ENCODE measurements at places on chromosomes 2 and 18.

- no peak for DNase-seq
Observed at GRCh38 chr2:191003405-191004309, 10.3 kb downstream of the STAT1 start.

- no peak for DNase-seq
Observed at GRCh38 chr2:20211420-20211819, 13.5 kb downstream of the SDC1 start.

DNA sequence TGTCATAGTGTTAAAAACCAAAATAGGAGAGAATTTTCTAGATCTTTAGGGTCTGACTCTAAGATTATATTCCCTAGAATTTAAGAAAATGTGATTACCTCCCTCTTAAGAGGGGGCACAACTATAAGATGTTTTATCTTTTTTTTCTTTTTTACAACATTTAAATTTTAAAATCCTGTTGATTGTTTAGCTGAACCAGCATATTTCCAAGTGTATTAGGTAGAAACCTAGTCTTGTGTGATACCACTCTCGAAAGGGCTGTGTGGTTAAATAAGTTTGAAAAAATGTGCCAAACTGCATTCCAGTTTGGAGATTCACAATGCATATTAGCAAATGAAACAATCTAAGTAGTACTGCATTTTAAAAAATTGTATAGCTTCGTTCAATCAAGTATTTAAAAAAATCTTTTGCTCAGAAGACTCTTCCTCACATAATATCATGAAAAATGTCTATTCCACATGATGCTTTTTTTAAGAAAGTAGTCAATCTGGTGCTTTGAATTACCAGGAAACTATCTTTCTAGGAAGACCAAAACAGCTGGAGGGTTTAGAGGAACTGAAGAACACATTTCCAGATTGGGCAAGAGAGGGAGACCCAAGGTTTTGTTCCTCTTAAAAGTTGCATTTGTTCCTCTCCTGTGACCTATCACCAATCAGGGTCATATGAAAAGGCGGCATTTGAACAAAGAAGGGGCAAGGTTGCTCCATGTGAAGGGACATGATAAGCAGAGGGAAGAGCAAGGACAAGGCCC lies 98.8 kb downstream of the DPP4 start:
- DNase-seq, result no peak

GRCh38 chr2:63486861-63487290 lies 101.4 kb downstream of the WDPCP start:
- no peak for DNase-seq

DNA sequence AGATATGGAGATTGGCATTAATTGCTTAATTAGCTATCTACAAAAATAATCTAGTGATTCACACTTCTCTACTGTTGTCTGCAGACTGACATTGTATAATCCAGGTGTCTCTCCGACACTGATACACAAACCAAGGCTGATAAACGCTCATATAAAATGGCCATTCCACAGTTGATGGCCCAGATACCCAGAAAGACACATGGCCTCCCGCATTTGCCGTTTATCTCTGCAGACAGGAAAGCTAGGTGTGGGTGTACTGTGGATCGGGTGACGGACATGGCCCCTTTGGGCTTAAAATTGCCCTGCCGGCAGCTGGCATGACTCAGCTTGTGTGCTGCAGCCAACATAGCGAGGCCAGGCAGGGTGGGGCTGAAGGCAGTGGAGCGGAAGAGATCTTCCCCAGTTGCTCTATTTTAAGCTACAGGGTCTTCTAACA lies 18.5 kb downstream of the PMAIP1 start:
- DNase-seq, result peak; percentile 88

- no peak for DNase-seq
Observed at GRCh38 chr2:214946949-214947348, 137.5 kb upstream of the BARD1 start.

- no peak for DNase-seq
Observed at GRCh38 chr2:101305492-101306078, 2.9 kb downstream of the RNF149 start.

DNA sequence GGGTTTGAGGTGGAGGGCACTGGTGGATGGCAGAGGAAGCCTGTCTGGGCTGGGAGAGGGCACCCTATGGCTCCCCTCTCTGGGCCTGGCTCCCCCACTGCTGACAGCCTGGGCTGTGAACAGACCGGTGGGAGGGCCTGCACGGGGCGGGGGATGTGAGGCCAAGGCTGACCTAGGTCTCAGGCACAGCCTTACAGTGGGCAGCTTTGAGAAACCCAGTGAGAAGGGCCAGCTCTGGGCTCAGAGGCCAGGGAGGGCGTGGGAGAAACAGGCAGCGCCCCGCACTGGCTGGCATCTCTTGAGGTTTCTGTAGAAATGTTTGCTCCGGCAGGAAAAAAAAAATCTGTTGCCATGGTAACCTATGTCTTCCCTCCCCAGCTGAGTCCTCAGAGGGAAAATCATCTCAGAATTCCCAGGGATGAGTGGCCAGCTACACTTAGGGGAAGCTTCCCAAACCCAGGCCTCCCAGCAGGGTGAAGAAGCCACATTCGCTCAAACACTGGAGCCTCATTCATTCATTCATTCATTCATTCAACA lies 71.7 kb upstream of the TAF1B start:
- DNase-seq, result no peak

DNA sequence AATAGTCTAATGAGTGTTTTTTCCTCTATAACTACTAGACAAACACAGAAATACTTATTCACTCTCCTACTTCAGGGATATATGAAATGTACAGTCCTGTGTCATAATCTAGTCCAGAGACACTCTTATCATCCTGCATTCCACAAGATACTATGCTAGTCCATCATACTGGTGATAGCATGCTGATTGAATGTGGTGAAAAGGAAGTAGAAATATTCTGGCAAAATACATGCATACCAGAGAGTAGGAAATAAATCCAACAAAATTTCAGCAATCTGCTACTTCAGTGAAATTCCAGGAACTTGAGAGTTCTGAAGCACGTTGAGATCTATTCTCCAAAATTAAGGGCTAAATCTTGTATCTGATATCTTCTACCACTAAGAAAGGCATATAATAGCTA lies 353.9 kb downstream of the PID1 start:
- no peak for DNase-seq

DNA sequence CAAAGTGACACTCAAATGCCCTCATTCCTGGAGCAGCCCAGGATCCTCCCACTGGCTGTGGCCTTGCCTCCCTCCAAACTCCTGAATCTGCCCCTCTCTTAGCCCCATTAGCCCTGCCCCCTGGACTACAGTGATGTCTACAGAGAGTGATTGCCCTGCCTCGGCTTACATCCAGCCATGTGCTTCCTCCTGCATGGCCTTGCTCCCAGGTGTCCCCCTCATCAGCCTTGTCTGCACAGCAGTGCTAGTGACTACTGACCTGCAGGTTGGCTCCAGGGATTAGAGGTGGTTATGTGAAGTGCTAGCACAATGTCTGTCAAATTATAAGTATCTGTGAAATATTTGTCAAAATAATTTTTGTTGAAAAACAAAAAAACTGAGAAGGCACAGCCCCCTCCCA lies 259.1 kb upstream of the MYT1L start:
- DNase-seq, result peak; percentile 4

DNA sequence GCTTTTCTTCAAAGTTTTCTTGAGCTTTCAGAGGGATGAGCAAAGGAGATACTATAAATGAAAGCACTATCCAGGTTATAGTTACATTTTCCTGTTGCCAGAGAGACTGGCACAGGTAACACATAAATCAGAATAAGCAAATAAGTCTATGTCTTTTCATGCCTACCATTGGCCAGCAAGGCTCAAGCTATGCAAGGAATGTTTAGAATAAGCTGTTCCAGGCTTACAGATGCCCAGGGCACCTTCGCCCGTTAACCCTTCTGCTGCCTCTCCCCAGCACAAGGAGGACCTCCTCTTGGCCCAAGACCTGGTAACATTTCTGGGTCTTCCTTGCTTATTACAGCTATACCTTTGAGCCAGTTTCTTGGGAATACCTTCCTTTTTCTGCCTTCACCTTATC lies 233.7 kb upstream of the MEIS1 start:
- DNase-seq, result no peak

DNA sequence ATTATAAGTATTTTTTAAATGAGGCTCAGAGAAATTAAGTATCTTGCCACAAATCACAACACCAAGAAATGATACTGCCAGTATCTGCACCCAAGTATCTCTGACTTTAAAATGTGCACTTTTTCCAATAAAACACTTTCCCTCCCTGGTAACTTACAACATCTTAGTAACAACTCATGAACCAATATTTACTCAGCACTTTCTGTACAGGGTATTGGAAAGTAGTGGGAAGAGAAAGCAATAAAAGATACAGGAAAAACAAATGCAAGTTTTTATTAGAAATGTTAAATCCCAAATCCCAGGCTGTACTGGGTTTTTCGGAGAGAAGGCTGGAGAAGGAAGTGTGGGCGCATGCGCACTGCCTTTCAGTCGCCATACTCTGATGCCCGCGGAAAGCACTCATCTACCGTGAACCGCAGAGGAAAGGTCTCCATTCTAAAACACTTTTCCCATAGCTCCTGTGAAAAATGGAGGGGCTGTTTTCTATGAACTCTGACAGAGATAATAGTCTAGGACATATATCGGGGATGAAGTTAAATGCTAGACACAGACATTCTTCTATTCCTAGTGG lies 52.1 kb downstream of the L3MBTL4 start:
- DNase-seq, result no peak

- DNase-seq, result no peak
Observed at GRCh38 chr18:49666045-49666775, 104.4 kb downstream of the LIPG start.

DNA sequence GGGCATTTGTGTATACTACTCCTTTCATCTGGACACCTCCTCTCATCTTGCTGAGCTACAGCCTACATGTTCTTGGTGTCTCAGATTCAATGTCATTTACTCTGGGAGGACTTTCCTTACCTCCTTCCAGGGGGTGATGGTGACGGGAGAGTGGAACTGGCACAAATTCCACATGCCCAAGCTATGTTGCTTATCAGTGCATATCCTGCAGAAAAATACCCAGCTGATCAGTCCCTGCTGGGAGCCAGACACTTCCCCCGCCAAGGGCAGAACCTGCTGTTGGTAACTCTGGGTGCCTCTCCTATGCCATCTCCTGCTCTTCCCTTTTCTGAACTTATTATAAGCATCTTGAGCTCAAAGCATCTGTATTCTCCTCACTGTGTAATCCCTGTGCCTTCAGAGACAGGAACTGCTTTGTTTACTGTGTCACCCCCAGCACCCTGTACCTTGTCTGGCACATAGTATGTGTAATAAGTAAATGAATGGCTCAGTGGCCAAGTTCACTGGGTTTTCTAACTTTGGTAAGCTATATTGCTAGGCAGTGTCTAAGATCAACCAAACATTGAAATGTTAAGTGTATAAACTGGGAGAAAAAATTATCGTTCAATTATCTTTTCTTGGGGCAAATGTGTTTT lies 87.7 kb upstream of the LPIN2 start:
- no peak for DNase-seq

DNA sequence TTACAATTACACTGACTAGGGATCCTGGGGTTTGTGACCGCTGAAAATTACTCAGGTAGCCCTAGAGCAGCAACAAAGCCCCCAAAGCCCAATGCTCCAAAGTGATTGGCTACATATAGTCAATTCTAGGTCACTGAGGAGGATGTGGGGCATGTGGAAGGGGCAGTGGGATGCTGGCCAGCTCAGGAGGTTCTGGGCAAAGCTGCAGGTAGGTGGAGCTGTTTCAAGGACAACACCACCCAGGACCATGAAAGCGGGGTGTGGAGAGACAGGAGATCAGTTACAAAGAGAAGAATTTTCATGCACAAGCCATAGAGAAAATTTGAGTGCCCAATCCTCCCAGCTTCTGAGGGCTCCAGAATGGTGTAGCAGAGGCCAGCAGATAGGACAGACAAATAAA lies 75.0 kb upstream of the CCDC85A start:
- no peak for DNase-seq

GRCh38 chr2:241065355-241065803 lies 36.7 kb downstream of the MTERF4 start:
- peak; percentile 78 for DNase-seq

- DNase-seq, result no peak
Observed at GRCh38 chr18:54119524-54120019, 104.9 kb downstream of the MBD2 start.

DNA sequence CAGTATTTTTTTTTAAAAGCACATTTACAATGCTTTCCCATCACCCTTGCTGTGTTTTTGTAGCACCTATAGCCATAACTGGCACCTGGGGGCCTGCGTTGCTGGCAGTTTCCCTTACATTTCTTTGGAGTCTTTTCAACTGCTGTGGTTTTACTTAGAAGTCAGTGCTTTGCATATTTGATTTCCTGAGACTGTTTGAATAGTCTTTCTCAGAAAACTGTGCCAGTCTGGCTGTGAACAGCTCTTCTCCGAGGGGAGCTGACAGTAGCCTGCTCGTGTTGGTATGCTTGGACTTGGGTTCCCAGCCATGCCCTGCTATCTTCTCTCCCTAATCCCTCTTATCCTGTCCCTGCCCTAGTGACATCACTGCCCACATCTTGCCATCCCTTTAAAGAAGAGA lies 81.5 kb downstream of the DPP4 start:
- no peak for DNase-seq

GRCh38 chr2:113116100-113116958 lies 11.1 kb upstream of the IL1RN start:
- no peak for DNase-seq

- no peak for DNase-seq
Observed at GRCh38 chr2:160907738-160908137, 252.5 kb upstream of the TANK start.

- DNase-seq, result no peak
Observed at GRCh38 chr2:191023235-191023679, 9.3 kb upstream of the STAT1 start.

GRCh38 chr2:10122500-10123280 lies at the start of gene RRM2:
Gene RRM2 (plus strand): TSS chr2:10122739. CDS start chr2:10122799, 60 bp downstream.
- peak; percentile 98 for DNase-seq

- no peak for DNase-seq
Observed at GRCh38 chr2:204900910-204901309, 355.6 kb downstream of the PARD3B start.

DNA sequence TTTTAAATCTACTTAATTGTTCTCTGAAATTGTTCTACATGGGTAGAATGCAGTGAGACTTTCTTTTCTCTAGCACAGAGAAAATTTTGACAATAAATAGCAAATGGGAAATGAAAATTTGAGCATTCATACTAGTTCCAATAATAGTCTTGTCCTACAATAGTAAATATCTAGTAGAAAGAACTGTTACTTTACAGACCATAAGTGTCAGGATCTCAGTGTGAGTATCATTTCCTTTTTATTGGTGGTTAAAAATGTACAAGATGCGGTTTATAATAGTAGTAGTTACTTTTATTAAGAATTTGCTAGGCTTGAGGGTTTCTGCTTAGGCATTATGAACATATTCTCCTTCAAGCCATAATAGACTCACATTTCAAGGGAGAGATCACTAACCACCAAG lies 43.2 kb downstream of the KCNE4 start:
- no peak for DNase-seq

GRCh38 chr18:32891797-32892196 lies 119.0 kb upstream of the KLHL14 start:
- DNase-seq, result no peak
